Stimulated activated CD8-positive, alpha-beta memory T cell treated with anti-CD3 and anti-CD28 coated beads, Interleukin-4, amount 100 ng/mL, for 1 hour (primary cell): ENCODE measurements at places on chromosomes 4 and X.

DNA sequence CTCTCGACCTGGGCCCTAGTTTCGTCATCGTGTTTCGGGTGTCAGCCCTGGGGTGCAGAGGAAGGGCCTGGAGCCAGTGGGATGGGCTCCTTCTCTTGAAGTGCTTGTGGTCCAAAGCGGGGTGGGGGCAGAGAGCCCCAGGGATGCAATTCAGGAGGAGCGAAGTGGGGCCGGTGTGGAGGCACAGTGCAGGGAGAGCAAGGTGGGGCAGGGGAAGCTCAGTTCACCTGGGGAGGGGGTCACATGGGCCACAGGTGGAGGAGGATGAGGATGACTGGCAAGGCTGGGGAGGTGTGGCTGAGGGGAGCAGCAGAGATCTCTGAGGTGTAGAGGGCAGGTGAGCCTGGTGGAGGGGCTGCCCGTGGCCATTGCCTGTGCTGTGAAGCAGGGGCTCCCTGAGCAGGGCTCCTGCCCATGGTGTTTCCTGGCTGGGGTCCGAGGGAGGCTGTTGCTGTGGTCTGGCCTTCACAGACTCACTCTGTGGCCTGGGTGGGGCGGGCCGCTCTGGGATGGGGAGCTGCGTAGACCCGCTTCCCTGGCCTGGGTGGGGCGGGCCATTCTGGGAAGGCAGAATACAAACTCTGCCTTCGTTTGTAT, 6.9 kb downstream of the SORCS2 start:
- no peak for DNase-seq

GRCh38 chr4:185141777-185142176, 1.3 kb upstream of the SLC25A4 start:
- DNase-seq = no peak

- no peak for DNase-seq
Measured at GRCh38 chr4:27692158-27692557, 831.5 kb downstream of the STIM2 start.

DNA sequence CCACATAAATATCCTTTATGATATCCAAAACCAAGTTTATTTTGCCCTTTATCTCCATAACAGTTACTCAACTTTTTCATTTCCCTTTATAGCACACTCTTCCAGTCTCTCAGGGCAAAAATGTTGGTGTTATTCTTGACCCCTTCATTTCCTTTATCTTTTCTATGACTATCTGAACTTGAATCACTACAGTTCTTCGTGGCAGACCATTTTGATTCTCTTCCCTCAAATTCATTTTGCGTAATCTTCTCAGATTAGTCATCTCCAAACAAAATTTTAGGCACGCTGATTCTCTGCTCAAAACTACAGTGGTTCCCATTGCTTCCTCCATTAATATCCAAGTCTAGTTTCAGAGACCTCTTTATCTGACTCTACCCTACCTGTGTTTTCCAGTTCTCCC, 26.1 kb downstream of the RUFY3 start:
- DNase-seq = no peak

DNA sequence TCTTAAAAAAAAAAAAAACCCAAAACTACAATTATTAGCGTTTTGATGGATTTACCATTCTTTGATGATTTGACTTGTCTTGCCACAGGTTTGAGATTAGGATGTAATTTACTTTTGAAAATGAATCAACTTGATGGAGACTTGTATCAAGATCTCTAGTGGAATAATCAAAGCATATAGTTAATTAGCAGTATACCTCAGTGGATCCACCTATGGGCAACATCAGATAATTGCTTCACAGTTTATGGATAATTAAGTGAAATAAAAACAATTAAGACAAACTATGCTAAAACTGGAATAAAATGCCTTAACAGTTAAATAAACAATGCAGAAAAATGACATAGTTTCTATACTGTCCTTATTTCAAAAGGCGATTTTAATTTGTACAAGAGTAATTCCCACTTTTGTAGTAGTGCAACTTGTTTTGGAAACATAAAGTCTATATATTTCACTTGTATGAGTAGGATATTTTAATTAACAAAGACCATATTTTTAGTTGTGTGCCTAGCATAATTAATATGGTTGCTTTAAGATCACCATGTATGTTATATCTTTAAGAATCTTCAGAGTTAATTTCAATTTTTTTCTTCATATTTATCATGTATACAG, 4.2 kb downstream of the CPEB2 start:
- DNase-seq = no peak

DNA sequence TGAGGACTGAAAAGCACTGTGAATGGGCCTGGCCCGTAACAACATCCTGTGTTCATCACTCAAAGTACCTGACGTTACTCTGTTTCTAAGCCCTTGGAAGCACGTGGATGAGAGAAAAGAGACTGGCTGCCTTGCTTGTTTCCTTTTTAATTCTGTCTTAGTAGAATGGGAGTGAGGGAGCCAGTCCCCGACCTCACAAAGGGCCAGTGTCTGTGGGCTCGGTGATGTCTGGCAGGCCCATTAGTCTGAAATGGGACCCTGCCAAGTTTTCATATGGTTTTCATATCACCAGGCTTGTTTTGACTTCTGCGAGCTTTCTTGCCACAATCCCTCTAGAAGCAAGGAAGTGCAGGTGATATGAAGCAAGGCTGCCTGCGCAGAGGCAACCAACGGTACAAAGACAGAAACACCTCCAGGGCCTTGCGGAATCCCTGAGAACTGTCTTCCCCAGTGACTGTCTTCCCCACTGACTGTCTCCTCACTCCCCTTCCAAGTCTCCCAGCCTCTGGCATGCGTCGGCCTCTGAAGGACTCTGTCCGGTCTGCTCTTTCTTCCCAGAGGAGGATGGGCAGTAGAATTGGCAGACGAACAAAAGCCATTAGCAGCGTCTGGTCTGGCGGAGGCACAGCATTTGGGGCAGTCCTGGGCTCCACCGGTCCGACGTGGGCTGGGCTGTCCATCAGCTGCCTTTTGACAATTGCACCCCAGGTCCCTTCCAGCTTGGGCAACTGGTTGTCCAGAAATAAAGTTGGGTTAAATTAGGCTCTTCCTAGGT, 20.2 kb upstream of the RASL11B start:
- DNase-seq = no peak

DNA sequence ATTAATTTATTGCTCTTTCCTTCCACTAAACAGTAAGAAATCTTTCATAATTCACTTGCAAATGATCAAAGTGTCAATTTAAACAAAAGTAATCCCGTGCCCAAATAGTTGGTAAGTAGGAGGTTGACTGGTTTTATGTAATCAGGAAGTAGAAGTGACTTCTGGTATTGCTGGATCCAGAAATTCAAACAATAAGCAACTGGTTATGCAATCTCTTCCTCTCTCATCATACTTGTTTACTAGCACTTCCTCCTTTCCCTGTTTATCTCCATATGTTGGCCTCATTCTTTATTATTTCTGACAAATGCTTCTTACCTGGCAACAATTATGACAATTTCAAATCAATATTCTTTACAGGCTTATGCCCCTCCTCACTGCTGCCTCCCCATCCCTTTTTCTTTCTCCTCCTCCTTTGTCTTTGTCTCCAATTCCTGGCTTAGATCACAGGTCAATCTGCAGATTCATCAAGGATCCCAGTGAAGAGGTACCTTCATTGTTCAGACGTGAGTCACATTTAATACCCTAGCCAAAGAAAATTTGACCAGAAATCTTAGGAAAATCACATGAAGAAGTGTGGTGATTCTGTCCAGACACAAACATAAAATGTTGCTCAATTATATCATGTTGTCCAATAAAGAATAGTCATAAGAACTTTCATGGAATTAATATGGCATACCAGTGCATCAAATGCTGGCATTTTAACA, 323.2 kb upstream of the PCDH7 start:
- DNase-seq = no peak

GRCh38 chr4:10623241-10623640, 61.3 kb downstream of the CLNK start:
- DNase-seq = no peak

GRCh38 chrX:68719904-68720614, 72.6 kb downstream of the STARD8 start:
- DNase-seq = no peak

DNA sequence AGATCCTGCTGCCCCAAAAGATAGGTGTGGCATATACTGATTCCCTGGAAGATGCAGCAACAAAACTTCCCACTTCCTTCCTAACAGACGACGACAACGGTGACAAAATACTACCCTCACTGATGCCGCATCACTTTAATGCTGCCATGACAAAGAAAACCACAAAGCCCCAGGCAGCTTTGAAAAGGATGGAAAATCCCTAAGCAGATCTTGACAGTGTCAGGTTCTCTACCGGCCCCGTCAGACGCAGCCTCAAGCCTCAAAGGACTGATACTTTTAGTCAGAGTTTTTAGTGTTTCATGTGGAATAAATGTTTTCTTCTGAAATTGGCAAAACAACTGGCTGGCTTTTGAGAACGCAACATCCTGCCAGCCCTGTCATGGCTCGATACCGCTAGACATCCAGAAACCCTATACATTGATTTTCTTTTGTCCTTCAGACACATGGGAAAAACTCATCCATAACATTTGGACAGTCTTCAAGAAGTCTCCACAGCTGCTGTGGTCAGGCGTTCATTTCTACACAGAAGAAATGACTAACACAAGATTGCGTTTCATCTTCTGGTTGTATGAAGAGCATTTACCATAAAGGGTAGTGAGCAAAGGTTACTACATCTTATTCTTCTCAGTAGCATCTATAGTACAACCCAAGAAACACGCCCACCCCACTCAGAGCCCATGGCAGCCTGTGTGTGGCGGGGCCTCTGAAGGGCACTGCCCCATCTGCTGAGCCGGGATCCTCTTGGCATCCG, 60.1 kb downstream of the GATB start:
- DNase-seq = no peak

DNA sequence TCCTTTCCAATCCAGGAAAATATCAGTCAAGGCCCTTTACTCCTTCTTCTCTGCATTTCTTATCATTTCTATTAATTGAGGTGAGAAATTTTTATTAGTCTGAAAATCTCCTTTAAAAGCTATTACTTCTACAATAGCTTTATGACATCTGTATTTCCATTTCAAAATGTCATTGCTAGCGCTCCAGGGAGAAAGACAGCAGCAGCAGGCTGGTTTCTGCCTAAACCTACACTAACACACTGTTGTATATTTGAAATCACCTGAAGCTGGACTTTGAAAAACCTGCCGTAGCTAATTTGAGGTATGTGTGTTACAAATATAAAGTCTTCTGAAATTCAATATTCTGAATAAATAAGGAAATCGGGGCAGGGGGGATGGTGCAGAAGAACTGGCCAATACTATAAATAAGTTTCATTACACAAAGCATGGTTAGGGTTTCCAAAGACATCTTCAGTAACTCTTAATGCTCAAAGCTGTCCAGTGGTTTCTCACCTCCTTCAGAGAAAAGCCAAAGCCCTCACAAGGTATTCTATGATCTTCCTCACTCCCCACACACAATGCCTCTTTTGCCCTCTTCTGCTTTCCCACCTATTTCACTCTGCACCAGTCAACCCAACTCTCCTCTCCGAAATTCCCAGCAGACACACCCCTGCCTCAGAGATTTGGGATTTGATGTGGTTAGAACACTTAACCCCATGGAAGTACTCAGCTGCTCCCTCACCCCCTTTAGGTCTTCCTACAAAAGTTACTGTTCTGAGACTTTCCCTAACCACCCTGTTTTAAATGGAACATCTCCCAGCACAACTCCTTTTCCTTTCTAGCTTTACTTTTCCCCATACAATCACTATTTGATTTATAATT, 122.7 kb downstream of the PPP3CA start:
- no peak for DNase-seq

DNA sequence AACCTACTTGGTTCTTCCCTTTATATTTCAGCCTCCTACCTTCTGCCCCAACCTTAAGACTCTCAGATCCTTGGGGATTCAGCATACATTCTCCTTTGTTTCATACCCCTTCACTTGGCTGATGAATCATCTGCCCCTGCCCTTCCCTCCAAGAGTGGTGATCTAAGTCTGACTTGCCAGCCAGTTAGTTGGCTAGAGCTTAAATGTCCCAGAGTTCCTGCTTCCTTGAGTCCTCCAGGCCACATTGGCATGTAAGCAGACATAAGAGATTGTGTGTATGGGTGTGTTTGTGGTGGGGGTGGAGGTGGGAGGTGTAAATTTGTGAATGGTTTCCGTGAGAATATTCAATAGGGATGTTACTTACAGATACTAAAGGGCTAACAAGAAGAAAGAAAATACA, 3.7 kb upstream of the TEX13D start:
- DNase-seq = no peak

DNA sequence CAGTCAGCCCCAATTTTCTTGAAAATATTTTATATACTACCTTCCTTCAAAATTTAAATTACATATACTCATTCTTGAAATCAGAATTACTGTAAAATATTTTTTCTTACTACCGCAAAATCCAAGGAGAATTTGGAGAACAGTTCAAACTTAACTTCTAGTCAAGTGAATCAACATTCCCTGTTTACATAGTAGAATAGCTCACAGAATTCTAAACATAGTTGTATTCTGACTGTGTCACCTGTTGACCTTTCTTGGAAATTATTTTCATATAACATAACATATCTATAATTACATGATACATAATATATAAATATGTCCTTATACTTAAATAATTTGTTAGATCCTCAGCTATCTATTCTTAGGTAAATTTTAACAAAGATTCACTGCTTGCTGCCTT, 31.0 kb upstream of the FGF5 start:
- DNase-seq = no peak

DNA sequence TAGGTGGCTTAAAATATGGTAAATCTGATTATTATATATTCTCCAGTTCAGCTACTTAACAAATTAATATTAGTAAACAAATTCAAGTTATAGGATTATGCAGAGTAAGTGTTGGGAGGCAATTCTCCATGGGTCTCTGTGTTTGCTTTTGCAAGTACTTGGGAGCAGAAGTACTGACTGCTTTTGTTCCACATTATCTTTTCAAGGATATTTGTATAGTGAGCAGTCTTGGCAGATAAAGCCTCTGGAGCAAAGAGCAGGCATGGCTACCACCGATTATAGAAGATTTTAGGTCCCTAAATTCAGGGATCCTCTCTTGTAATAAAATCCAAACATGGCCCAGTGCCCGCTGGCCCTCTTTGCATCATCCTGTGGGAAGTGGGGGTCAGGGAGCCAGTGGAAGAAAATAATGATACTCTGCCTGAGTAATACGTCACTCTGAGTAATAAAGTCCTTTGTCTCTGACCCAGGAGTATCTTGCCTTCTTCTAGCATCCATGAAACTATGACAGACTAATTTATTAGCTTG, 23.2 kb downstream of the NDNF start:
- DNase-seq = no peak

DNA sequence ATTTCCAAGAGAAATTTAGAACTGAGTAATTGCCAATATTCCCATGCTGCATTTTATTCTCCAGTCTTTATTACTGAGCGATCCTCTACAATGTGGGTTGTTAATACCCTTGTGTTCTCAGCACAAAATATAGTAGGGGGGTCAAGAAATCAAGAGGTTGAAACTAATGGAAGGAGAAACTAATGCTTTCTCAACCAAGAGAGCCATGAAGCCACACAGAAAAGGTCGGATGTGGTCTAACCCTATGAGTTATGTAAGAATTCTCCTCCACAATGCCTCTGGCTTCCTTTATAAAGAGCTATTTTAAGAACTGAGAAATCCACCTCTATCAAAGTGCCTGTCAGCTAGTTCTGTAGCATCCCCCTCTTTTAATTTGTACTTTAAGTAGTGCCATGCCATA, 268.5 kb downstream of the CHIC1 start:
- no peak for DNase-seq
